Choroid plexus epithelial cell (primary cell): ENCODE measurements at places on chromosomes 4 and X.

DNA sequence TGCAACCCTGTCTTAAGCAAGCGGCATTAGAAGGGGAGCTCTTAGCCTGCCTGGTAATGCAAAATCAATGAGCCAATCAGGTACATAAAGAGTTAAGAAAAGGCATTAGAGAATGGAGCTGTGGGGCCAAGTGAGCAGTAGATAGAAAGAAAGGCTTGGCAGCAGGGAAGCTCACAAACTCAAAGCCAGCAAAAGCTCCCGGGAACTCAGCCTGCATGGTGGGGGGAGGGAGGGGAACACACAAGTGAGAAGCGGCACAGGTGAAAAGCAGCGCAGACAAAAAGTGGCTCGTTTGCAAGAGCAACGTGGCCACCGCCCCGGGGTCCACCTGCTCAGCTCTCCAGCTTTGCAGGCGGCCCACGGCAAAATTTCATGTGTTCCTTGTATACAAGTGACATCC lies 818.5 kb downstream of the FAM133A start:
- DNase-seq, result no peak

DNA sequence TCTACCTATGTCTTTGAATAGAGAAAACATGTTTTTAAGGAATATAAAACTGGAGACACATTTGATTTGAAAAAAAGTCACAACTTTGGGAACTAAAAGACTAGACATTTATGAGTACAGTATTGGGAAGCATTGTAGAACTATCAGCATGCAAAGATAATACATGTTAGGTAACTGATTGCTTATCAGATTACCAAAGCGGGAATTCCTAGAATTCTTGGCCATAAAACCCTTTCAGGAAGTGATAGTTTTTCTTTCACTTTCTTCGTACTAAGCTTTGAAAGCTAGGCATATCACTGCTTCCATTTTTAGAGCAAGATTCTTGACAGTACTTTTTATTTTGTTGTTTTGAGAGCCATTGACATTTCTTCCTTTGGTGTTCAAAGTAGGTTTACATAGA lies 646.6 kb upstream of the PITX2 start:
- DNase-seq, result peak; percentile 5

- DNase-seq, result no peak
Measured at GRCh38 chrX:39222346-39223113, 421.3 kb downstream of the MID1IP1 start.

GRCh38 chr4:107853444-107854355 lies 29.0 kb downstream of the SGMS2 start:
- peak; percentile 88 for DNase-seq

DNA sequence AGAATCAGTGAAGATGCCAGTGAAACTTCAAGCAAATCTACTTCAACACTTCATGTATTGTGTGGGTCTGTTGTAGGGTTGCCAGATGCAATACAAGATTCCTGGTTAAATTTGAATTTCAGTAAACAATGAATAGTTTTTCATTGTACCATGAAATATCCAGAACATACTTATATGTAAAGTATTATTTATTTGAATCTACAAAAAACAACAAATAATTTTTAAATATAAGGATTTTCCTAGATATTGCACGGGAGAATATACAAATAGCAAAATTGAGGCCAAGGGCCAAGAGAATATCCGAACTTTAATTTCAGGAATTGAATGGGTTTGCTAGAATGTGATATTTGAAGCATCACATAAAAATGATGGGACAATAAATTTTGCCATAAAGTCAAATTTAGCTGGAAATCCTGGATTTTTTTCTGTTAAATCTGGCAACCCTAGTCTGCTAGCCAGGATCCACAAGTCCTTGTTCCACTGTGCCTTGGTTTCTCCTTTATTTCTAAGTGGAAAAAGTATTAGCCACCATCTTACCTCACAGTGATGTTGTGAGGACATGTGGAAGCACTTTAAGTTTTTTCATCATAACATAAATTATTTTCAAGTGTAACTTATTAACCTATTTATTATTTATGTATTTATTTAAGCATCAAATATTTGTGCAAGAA lies 2.3 kb downstream of the CXCL8 start:
- DNase-seq, result no peak

DNA sequence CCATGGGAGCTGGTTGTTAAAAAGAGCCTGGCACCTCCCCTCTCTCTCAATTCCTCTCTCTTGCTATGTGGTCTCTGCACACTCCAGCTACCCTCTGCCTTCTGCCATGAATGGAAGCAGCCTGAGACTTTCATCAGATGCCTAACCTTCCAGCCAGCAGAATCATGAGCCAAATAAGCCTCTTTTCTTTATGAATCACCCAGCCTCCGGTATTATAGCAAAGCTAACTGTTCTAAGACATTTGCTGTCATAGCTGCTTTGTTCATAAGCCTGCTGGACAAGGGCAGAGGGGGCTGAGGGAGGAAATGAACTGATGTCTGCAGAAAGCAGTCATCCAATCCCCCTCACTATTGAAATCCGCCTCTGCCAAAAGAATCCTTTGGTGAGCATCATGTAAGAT lies 196.7 kb downstream of the ZNF330 start:
- DNase-seq, result no peak
